ENCODE measurements at places on chromosomes 7 and 10.

DNA sequence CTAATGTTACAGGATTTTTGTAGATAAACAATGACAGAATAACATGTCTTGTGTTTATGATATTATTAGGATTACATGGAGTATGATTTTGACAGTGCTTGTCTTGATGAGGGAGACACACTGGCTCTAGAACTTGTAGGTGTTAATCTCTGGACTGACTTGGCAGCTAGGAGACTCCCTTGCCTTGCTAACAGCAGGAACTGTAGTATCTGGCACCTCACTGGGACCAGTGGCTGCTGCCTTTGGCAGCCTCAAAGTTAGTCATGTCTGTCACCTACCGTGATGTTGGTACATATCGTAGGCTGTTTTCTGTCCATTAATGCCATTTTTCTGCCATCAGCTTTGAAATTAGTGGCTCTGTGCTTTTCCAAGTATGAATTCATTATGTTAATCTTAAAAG lies 261.5 kb downstream of the CDK14 start:
- no peak for DNase-seq

GRCh38 chr7:124989911-124990310 lies 60.3 kb upstream of the POT1 start:
- no peak for DNase-seq

GRCh38 chr10:32225976-32226375 lies 121.0 kb downstream of the EPC1 start:
- no peak for DNase-seq

DNA sequence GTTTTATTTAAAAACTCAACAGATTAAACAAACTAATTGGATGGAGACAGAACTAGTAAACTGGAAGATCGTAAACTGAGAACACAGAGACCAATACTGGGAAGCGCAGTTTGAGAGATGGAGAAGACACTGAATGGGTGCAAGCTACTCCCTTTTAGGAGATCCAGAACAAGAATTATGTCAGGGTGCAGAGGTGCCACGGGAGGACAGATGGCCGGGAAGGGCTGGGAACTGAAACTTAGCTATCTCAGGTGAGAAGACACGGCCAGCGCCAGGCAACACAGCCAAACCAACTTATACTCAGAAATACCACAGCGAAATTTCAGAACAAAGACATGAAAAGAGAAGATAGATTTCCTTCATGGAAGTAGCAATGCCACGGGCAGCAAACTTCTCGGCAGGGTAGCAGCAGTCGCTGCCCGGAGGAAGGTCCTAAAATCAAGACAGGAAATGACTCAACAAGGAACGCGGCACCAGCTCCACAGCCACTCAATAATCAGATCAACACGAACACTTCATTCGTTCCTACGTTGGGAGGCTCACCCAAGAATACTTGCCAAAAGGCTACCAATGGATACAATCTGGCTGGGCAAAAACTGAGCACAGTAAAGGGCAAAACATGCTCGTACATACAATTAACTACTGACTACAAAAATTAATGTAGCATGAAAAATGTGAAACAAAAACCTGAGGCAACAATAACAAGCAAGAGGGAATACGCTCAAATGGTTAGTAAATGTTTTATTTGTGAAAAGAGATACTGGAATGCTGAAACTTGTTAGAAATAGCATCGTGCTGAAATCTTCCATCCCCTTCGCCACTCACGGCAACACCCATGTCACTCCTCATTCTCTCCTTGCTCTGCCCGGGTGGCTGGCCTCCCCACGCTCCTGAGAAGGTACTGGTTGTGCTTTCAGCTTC lies 2.2 kb upstream of the LRRC27 start:
- no peak for DNase-seq

DNA sequence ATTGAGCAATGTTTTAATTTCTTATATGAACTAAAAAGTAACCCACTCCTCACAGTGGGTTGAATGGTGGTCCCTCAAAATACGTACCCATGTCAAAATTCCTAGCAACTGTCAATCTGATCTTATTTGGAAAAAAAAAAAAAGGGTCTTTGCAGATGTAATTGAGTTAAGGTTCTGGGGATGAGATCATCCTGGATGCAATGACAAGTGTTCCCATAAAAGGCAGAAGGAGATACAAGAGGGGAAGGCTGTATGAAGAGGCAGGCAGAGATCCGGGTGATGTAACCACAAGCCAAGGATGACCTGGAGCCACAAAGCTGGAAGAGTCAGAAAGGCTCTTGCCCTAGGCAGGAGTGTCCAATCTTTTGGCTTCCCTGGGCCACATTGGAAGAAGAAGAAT lies 516.3 kb upstream of the MKI67 start:
- DNase-seq, result no peak

- DNase-seq, result no peak
These were observed 69.0 kb downstream of the VIPR2 start for GRCh38 chr7:159075563-159076238.

DNA sequence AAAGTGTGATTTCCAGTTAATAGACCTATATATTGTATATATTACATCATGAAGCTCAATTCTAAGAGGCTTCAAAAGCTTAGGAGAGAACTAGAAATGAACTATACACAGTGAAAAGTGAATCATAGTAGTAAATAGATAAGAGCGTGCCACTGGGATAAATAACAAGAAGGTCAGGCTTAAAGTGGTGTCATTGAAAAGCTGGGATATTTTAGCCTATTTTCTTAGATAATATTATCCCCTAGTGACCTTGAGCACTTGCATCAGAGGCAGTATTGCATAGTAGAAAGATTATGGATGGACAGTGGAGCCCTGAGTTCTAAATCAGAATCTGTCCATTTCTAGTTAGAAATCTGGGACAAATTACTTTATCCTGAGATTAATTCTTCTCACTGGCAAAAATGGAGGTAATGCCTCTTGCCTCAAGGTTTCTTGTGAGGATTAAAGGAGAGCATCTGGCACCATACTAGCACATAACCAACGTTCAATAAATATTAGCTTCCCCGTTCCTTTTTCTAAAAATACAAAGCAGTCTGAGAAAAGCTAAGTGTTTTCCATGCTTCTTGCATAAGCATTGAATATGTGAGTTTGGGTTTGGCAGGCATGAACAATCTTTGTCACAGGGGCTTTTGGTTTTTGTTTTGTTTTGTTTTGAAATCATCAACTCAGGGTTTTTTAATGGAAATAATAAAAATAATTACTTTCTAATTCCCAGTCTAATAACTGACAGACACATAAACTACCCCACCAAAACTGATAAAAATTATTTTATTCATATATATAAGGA lies 27.3 kb upstream of the MACC1 start:
- no peak for DNase-seq

GRCh38 chr7:40824461-40824860 lies 689.7 kb downstream of the SUGCT start:
- no peak for DNase-seq

DNA sequence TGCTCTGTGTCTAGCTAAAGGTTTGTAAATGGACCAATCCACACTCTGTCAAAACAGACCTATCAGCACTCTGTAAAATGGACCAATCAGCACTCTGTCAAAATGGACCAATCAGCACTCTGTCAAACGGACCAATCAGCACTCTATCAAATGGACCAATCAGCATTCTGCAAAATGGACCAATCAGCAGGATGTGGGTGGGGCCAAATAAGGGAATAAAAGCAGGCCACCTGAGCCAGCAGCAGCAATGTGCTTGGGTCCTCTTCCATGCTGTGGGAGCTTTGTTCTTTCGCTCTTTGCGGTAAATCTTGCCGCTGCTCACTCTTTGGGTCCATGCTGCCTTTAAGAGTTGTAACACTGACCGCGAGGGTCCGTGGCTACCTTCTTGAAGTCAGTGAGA lies 740.5 kb upstream of the POM121L12 start:
- DNase-seq, result no peak

- DNase-seq, result no peak
These were observed 109.9 kb upstream of the EFCAB10 start for GRCh38 chr7:105691082-105691679.

GRCh38 chr7:57400531-57401155 lies 49.3 kb upstream of the ZNF716 start:
- DNase-seq, result no peak

- DNase-seq, result no peak
These were observed 233.9 kb downstream of the POU6F2 start for GRCh38 chr7:39211581-39211980.

- DNase-seq, result no peak
These were observed 45.2 kb upstream of the SAMD8 start for GRCh38 chr10:75066271-75066670.

DNA sequence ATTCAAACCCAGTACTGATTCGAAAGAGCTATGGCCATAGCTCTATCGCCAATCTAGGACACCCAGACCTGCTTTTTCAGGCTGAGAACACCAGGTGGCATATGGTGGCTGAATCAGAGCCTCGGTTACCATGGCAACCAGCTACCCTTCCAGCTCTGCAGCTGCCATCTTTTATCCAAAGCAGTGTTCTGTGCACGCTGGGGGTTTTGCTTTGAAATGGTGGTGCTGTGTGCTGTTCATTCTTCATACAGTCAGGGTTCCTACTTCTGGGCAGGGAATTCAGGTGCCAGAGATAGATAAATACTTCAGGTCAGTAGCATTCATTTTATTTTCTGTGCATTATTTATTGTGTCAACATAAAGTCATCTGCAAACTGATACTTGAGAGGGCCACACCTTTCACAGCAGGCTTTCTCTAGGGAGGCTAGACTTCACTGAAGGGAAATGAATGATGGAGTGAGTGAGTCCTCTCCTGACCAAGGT lies 85.4 kb downstream of the AKR1D1 start:
- peak; percentile 87 for DNase-seq

DNA sequence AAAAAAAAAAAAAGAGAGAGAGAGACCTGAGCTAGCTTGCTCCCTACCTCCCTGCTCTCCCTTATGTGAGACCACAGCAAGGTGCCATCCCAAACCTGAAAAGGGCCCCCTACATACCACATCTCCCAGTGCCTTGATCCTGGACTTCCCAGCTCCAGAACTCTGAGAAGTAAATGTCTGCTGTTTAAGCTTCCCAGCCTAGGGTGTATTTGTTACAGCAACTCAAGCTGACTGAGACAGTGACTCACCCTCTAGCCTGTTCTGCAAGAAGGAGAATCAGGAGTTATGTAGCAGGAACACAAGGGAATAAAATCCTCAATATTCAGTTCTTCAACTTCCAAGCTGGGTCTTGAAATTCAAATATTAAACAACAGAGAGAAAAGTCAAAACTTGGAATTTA lies 52.1 kb upstream of the TMEM72 start:
- no peak for DNase-seq

DNA sequence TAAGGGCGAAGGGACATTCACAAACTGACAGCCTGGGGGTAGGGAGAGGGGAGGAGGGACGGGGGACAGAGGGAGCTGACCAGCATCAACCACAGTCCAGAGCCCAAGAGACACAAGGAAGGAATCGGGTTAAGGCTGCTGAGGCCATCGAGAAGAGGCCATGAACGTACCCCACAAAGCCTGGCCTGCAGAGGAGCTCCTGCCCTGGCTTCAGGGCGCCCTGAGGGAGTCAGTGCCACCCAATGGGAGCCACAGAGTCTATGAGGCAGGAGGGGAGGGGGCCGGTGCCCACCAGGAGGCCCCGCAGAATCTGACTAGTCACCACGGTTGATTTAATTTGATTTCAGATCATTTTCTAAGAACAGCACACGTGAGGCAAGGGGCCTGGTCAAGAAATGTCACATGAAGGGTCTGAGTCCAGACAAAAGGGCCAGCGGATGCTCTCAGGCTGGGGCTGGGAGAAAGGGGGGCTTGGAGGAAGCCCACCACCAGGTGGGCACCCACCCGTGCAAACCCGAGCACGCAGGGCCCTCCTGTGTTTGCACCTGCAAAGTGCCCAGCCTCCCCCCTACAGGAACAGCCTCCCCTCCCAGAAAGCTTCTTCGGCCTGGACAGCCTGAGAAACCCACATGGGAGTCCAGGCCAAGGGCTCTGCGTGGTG lies 40.4 kb downstream of the CAMK2B start:
- no peak for DNase-seq

- no peak for DNase-seq
These were observed 30.1 kb upstream of the CTBP2 start for GRCh38 chr10:125190414-125190813.

- peak; percentile 42 for DNase-seq
These were observed at the start of gene WDR91 for GRCh38 chr7:135211179-135211945. Gene WDR91, minus strand, starts transcription at chr7:135211526. Its CDS starts 24 bp downstream, at chr7:135211502.

GRCh38 chr10:35007858-35008301 lies 82.3 kb downstream of the CUL2 start:
- no peak for DNase-seq

DNA sequence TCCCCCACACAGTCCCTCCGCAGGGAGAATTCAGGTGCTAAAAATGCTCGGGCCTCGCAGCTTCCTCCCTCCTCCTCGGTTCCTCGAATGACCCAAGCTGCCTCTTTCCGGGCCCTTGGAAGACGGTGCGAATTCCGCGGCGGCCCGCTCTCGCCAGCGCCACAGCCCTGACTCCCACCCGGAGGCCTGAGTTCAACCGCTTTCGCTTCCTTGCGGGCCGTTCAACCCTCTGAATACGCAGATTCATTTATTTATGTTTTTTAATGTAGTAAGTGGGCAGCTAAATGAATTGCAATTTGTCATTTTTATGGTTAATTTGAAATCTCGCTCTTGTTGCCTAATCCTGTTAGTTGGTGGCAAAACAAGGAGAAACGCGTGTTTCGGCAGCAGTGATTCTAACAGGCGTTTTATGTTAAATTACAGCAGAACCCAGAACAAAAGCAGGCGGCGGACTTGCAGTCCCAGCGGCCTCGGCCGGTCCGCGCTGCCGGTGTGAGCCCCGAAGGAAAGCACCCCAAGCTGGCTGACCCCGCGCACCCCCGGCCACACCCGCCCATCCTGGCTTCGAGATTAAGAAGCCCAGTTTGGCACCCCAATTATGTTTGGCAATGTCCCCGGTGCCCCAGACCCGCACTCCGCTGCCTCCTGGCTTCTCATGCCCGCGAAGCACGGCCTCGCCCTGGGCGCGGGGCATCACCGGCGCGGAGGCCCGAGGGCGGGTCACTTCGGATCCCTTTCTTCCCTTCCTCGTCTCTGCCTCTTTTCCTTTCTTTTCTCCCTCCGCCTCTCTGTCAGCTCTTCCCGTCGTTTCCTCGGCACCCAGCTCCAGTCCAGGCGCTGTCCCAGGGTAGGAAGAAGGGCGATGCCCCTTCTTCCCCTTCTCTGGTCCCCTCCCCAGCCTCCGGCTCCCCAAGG lies 75.9 kb downstream of the INSIG1 start:
- DNase-seq, result no peak

- DNase-seq, result no peak
These were observed 2.7 kb downstream of the GPR146 start for GRCh38 chr7:1046722-1047679.

GRCh38 chr10:124035928-124036558 lies 57.4 kb downstream of the CHST15 start:
- DNase-seq, result no peak

GRCh38 chr7:77354484-77354883 lies 61.7 kb downstream of the GSAP start:
- DNase-seq, result no peak

DNA sequence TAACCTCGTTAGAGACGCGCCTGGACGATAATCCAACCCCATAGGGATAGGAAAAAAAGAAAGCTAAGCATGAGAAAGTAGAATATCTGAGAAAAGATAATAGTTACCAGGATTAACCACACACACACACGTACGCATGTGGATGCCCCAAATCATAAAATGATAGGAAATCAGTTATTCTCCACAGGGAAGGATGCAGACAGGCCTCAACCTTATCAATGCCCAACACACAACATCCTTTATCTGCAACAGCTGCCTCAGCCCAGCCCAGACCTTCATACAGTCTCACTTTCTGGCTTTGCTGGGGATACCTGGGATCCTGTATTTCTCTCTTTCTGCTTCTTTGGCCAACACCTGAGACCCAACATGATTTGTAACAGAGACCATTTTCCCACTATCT lies 123.0 kb downstream of the NOC3L start:
- DNase-seq, result no peak

Measured in NCI-H187 treated with DMSO at 0.1 percent for 48 hours (cell line).